NCI-H1048 (cell line): ENCODE measurements at places on chromosomes 11 and 22.
A peak's percentile ranks its signal among the peaks of the same experiment; 100 is the strongest.

DNA sequence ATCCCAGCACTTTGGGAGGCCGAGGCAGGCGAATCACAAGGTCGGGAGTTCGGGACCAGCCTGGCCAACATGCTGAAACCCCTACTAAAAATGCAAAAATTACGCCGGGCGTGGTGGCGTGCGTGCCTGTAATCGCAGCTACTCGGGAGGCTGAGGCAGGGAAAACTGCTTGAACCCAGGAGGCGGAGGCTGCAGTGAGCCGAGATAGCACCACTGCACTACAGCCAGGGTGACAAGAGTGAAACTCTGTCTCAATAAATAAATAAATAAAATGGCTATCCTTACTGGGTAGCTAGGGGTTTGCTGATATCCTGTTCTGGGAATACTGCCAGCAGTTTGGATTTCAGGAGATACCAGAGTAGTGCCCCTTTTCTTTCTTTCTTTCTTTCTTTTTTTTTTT, 2.4 kb upstream of the RBM14 start:
- DNase-seq, result no peak

DNA sequence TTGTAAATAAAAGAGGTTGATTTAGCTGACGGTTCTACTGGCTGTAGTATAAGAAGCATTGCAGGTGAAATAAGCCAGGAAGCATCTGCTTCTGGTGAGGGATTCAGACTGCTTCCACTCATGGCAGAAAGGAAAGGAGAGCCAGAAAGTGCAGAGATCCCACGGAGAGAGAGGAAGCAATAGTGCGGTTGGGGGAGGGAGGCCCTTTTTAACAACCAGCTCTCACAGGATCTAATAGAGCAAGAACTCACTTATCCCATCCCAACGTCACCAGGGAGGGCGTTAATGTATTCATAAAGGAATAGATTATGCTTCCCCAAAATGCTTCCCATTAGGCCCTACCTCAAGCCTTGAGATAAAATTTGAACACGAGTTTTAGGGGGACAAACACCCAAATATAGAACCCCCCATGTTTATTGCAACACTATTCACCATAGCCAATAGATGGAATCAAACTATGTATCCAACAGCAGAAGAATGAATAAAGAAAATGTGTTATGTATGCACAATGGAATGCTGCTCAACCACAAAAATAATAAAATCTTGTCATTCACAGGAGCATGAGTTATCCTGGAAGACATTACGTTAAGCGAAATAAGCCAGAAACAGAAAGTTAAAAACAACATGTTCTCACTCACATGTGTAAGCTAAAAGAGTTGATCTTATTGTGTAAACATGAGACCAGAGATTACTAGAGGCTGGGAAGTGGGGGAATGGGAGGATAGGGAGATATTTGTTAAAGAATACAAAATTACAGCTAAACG, 908.3 kb upstream of the ANO3 start:
- DNase-seq, result no peak

DNA sequence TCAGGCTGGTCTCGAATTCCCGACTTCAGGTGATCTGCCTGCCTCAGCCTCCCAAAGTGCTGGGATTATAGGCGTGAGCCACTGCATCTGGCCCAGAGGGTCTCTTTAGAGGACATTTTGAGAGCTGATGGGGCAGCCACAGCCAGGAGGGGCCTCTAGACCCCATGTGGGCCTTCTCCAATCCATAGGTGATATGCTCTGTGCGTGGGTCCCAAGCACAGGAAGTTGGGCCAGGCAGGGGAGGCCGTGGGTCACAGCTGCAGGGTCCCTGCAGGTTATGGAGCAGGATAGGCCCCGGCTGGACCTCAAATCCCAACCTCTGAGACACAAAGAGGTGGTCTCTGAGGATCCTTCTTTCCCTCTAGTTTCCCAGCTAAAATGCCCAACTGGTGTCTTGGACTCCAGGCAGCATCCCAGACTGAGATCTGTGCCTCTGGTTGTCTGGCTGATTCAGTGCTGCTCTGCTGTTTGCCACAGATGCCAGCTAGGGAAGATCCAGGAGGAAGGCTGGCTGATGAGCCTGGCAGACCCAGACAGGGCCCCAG, 1.5 kb downstream of the LRRC75B start:
- no peak for DNase-seq

- DNase-seq, result no peak
Observed at GRCh38 chr22:34798605-34799004, 267.4 kb upstream of the ISX start.

- peak; percentile 38 for DNase-seq
Observed at GRCh38 chr11:64284962-64285884, at the start of gene GPR137. TSS of gene GPR137 (plus strand) at chr11:64285848. CDS start at chr11:64286525, 677 bp downstream.

DNA sequence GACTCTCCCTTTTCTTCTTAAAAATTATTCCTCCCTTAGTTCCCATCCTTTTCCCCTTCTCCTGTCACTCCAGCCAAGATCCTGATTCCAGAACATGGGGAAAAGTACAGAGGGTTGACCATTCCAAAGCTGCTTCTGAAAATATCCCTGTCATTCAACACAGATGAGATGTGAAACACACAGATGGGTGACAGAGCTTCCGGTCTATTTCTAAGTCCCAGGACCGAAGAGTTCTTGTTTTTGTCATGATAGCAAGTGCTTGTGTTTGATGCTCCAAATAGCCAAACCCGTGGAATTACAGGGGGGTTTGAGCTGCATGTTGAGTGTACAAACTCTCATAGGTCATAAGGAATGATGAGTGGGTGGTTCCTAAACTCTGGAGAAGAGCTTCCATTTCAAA, 57.9 kb downstream of the PARVA start:
- no peak for DNase-seq

- DNase-seq, result no peak
Observed at GRCh38 chr11:23143022-23143421, 282.7 kb upstream of the CCDC179 start.

DNA sequence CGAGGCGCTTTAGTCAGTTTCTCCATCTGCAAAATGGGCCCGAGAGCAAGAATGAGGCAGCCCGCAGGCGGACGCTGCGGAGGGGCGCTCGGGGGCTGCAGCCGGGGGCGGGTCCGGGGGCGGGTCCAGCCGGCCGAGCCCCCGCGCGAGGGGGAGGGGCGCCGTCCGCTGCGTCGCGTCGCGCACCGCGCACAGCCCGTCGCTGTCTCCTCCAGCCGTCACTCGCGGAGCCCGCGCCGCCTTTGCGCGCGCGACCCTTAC, 282 bp downstream of the PC start:
- no peak for DNase-seq

DNA sequence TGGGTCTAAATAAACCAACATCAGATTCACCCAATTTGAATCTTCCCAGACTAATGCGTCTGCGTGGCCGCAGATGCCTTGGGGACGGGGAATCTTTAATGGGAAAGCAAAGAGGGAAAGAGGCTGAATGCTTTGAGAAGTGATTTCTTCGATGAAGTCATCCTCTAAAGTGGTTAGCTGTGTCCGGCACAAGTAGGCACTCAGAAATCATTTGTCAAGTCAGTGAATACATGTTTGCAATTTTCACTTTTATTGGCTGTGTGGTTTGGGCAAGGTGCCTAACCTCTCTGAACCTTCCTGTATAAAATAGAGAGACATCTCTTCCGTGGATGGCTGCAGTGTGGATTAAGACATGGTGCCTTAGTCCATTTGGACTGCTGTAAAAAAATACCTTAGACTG, 19.7 kb upstream of the IFT27 start:
- no peak for DNase-seq

- no peak for DNase-seq
Observed at GRCh38 chr22:47315862-47316419, 553.5 kb downstream of the TBC1D22A start.

GRCh38 chr11:86201371-86201884, 43.1 kb upstream of the EED start:
- no peak for DNase-seq

- DNase-seq, result no peak
Observed at GRCh38 chr22:50524676-50525103, 708 bp downstream of the SCO2 start.

GRCh38 chr22:25006354-25006753, 53.8 kb downstream of the KIAA1671 start:
- no peak for DNase-seq

DNA sequence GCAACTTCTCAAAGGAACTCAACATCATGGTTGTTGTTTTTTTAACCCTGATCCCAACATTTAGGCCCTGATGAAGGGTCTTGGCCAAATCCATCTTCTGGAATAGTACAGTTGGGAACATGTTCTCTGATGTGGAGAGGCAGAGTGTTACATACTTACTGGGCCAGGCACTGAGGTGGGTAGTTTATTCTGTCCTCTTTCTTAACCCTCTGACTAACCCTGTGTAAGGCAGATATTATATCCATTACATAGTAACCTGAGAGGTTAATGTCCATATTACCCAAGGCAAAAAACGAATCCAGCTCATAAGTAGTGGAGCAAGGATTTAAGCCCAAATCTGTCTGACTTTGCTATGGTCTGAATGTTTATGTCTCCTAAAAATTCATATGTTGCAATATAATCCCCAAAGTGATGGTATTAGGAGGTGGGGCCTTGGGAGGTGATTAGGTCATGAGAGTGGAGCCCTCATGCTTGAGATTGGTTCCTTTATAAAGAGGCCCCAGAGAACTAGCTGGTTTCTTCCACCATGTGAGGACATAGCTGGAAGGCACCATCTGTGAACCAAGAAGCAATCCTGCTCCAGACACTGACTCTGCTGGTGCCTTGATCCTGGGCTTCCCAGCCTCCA, 16.3 kb downstream of the PPFIBP2 start:
- no peak for DNase-seq

- DNase-seq, result peak; percentile 54
Observed at GRCh38 chr11:95150956-95151684, 61.5 kb downstream of the ENDOD1 start.

GRCh38 chr11:13003736-13004493, 5.2 kb upstream of the RASSF10 start:
- DNase-seq, result no peak

- DNase-seq, result no peak
Observed at GRCh38 chr11:130178441-130179339, 19.1 kb downstream of the ST14 start.

- DNase-seq, result peak; percentile 32
Observed at GRCh38 chr11:123654566-123655081, at the start of gene SCN3B. TSS of gene SCN3B (minus strand) at chr11:123654624. CDS start at chr11:123653801, 823 bp downstream.

DNA sequence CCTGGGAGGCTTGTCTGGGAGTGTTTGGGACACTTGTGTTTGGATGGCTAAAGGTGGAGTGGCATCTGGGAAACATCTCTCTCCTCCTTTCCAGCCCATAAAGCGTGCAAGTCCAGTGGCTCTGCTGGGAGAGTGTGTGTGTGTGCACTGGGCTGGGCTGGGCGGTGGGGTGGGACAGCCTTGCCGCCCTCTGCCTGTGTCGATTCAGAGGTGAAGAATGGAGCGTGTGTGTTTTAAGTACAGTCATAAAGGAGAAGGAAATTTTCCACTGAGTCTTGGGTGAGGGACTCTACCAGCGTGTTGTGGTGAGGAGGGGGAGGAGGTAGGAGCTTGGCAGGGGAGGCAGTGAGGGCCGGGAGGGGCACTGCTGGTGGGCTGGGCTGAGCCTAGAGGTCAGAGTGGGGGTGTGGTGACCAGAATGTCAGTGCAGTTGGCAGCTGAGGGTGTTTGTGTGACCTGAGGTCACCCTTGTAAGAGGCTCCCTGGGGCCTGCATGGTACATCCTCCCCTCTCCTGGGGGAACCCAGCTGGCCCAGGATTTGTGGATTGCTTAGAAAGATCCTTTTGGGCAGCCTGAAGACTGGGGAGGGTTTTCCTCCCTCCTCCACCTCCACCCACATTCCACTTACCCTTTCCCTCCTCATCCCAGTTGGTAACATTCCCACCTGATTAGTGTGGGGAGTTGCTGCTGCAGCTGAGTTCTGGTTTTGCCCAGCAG, 1.7 kb downstream of the TIMP3 start:
- DNase-seq, result no peak

DNA sequence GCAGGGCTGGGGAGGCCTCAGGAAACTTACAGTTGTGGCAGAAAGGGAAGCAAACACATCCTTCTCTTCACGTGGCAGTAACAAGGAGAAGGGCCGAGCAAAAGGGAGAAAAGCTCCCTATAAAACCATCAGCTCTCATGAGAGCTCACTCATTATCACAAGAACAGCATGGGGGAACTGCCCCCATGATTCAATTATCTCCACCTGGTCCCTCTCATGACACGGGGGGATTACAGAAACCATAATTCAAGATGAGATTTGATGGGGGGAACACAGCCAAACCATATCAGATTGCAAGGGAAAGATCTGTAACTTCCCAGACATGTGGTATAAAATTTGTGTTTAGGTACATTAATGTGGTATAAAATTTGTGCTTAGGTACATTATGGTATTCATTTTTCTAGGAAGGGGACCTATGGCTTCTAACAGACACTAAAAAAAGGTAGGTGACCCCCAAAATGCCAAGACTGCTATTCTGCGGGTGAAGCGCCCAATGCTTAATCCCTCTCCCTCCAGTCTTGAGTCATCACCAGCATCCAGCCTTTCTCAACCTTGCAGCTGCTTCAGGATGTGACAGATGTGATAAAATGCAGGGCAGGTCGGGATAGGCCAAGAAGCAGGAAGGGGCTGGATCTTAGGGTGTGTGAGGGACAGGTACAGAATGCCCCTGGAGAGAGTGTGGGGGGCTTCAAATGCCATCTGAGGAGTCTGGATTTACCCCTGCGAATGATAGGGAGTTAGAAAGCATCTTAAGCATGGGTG, 57.7 kb upstream of the AMPD3 start:
- no peak for DNase-seq

DNA sequence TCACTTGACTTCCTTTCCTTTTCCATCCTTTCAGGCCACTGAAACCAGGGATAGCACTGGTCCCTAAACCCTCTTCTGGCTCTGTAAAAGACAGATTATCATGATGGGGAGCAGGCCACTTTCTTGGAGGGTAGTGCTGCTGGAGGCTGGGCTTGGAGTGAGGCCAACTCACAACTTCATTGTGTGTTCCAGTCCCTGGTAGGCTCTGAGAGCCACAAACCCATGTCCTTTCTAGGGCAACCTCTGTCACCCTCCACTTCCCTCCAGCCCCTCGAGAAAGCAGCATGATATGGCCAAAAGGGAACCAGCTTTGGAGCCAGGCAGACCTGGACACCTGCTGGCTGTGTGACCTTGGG, 2.3 kb downstream of the TKFC start:
- DNase-seq, result no peak

DNA sequence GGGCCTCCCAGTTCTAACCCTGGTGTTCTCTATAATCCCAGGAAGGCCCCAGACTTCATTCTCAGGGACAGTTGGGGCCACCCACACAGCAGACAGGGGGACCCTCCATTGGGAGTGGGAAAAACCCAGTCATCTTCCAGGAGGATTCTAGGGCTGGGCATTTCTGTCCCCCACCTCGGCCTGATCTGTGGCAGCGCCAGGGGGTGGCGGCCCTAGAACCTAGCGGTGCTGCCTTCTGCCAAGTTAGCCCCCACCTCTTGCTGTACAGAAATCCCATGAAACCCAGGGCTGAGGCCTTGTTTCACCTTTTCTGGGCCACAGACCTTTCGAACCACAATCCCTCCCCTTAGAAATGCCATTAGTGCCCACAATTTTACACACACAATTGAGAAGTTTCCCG, 9.6 kb downstream of the CHST1 start:
- no peak for DNase-seq

GRCh38 chr11:92166335-92166734, 58.3 kb upstream of the FAT3 start:
- no peak for DNase-seq

- no peak for DNase-seq
Observed at GRCh38 chr22:30392661-30393321, 4.0 kb upstream of the SEC14L2 start.
